Left renal pelvis (tissue), 4 donors: ENCODE measurements at places on chromosomes 3 and 15. TPM values are rescaled to one million over a fixed set of nuclear protein-coding genes. Genes with fewer than 3 reads are reported as not detected.

DNA sequence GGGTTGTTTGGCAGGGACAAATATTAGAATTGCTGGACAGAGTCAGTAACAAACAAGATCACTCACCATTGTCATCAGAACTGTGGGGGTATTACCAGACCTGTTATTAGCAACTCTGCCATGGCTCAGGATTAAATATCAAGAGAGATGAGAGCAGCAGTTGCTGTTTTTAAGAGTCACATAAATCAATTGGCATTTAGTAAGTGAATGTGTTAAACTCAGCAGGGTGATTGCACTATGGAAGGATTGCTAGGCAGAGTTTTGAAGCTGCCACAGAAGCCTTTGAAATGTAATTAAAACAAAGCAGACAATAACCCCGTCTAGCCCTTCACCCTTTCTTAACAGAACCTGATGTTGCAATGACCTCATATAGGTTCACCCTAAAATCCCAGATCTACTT lies 238.8 kb downstream of the GAP43 start:
- no peak for DNase-seq

DNA sequence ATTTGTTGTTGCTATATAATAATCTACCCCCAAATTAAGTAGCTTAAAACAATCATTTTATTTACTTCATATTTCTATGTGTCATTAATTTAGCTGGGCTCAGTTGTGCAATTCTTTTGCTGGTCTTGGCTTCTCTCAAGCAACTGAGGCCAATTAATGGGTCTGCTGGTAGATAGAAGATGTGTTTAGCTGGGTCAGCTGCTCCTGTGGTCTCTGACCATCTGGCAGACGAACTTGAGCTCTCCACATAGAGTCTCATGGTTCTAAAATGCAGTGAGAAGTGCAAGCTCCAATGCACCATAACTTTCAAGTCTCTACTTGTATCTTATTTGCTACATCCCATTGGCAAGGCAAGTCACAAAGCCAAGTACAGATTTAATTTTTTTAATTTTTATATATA lies 515.6 kb downstream of the ZIC1 start:
- DNase-seq, result no peak

GRCh38 chr3:74075241-74075640 lies 450.5 kb upstream of the PDZRN3 start:
- DNase-seq, result no peak

- no peak for DNase-seq
Measured at GRCh38 chr15:77440378-77440999, 19.8 kb downstream of the HMG20A start.

- DNase-seq, result no peak
Measured at GRCh38 chr15:52080706-52081392, 31.7 kb downstream of the BCL2L10 start.

The SEMA5B gene
- polyA plus RNA-seq, result 20.2 TPM

The SLC9C1 gene
- 0.50 TPM for polyA plus RNA-seq

The METTL6 gene
- 21.1 TPM for polyA plus RNA-seq

- no peak for DNase-seq
Measured at GRCh38 chr3:197846491-197846890, 55.4 kb downstream of the LRCH3 start.
